ENCODE measurements at places on chromosomes 5 and 9. TPM values are rescaled to one million over a fixed set of nuclear protein-coding genes. Genes with fewer than 3 reads are reported as not detected.

Gene TMC1
- under 0.01 TPM for total RNA-seq

Gene DBH
- not detected for total RNA-seq

Gene IFNA21
- total RNA-seq = not detected

Gene ESM1
- total RNA-seq = 2.7 TPM

Gene ALAD
- 36.1 TPM for total RNA-seq

Gene MYORG
- total RNA-seq = 0.63 TPM

Gene QRFP
- not detected for total RNA-seq

Gene ORM2
- not detected for total RNA-seq

Gene TIMD4
- not detected for total RNA-seq

Gene IL9
- not detected for total RNA-seq

Gene TICAM2
- total RNA-seq = 3.0 TPM

Gene OXCT1
- 29.4 TPM for total RNA-seq

Gene CCL27
- total RNA-seq = not detected

Gene SH3GL2
- not detected for total RNA-seq

Gene ACOT12
- total RNA-seq = 0.17 TPM

Gene SEMA4D
- total RNA-seq = 0.09 TPM

Gene MZB1
- total RNA-seq = not detected

Gene OCLN
- 0.26 TPM for total RNA-seq

Gene CD274
- total RNA-seq = 1.6 TPM

Gene NPR2
- 25.7 TPM for total RNA-seq

Gene LRRC19
- not detected for total RNA-seq

Gene FGD3
- not detected for total RNA-seq

Gene NUP155
- total RNA-seq = 18.6 TPM

Gene PTPRD
- total RNA-seq = 13.1 TPM

Gene MELK
- total RNA-seq = 6.5 TPM

Gene SLC25A2
- not detected for total RNA-seq

Gene C5orf52
- total RNA-seq = not detected

Gene EIF4E1B
- total RNA-seq = not detected

Gene ELOVL7
- 0.09 TPM for total RNA-seq

Gene FGFR4
- total RNA-seq = 36.5 TPM

Gene TAF11L10
- total RNA-seq = not detected
